NCI-H1105 (cell line): ENCODE measurements at places on chromosomes 6 and 20.
A peak's percentile ranks its signal among the peaks of the same experiment; 100 is the strongest.

- DNase-seq: no peak
These were observed 195.2 kb downstream of the LY86 start for GRCh38 chr6:6783721-6784120.

DNA sequence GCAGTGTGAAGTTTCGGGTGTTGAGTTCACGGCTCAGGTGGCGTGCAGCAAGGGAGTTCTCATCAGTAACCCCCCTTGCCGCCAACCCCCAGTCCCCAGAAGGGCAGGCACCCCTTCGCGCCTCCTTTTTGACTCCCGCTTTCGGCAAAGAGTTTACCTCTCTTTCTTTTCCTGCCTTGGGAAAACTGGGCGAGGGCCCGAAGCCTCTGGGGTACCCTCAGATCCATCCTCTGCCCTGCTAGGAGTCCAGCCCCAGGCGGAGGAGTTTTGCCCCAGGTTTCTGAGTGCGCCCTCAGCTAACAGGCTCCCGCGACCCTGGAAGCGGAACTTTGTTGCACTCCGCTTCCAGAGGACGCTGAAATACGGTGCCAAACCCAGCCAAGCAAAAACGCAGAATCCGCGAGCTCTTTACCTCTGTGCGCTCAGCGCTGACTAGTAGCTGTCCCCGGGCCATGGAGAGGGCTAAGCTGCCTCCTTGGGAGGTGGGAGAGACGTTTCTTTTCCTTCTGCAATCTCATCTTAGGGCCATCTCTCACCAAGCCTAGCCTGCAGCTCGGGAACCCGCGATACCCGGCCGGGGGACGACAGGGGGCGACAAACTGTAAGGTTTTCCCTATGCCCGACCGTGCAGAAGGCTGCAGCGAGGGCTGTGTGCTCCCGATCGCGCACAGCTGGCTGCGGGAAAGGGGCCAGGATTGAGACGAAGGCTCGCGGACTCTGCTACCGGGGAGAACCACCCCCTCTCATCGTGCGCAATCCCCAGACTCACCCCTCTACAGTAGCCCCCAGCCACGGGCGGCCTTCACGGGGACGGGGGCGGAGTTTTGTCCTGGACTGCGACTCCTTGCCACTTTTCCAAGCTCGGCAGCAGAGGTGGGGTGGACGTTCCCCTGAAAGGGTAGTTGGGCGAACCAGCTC is 2.7 kb upstream of the PAX1 start:
- peak; percentile 80 for DNase-seq

DNA sequence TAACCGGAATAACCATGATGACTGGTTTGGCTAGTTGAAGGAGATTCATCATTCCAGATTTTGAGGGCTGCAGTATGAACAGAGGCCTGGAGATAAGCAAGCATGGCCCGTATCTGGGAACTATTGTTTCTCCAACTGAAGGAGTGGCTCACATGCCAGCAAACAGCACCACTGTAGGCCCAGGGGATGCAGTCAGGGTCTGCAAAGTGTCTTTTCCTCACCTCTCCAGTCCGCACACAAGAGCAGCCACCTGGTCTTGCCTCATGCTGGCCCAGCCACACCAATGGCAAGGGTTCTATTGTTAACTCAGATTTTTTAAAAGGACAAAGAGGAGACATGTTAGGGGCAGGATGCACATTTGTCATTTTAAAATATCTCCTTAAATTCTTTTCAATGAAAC is 55.1 kb downstream of the KIZ start:
- DNase-seq: no peak

DNA sequence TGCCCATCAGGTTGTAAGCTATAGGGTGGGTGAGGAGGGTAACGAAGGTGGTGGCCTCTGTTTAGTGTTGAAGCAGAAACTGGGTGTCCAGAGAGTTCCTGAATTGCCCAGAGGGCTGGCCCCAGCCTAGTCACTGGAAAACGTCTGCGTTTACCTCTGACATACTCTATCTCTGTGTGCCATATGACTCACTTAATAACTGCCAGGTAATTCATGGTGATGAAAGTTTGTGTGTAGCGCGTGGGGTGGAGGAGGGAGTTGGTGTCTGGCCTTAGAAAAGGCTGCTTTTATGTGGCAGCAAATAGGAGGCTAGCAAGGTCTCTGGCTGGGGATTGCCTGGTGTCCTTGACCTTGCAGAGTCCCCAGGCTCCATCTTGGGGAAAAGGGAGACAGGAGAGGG is 47.3 kb downstream of the SLC35D3 start:
- no peak for DNase-seq

DNA sequence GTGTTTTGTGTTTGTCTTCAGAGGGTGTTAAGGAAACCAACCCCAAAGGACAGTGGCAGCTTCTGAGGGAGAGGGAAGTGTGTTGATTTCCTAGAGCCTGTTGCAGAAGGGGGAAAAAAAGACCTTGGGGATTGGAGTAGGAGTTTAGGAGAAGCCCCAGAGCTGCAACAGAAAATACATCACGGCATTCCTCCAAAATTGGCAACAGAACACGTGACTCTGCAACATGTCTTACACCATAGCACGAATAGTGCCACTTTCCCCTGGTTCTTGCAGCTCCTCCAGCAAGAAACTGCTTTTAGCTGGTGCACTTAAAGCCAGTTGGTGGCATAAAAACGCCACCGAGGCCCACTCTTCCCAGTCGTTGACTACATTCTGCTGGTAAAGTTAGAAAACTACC is 473.0 kb downstream of the CD83 start:
- no peak for DNase-seq

DNA sequence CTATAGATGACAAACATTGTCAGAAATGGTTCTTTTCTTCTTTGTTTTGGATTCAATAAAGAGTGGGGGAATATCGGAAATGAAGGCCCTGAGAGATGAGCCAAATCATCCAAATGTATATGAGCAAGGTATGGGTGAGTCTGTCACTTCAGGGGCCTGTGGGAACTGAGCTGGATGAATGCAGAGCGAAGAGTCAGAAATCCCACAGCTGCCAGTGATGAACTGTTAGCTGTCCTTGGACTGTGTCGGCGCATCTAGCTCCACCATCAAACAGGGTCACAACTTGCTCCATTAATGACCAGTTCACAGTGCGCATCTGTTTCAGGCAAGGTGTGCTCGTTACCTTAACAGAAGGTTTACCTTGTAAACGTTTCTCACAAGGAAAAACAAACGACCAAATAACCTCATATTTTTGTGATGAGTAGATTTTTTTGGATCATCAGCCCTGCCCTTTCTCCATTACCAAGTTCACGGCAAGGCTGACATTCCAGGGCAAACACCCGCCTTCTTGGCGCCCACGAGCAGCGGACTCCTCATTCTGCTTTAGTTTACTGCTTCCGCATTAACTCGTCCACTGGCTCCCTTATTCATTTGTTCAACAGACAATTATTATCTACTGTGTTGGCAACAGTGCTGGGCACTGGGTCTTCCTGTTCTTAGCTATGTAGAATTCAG is 15.0 kb upstream of the CCN6 start:
- no peak for DNase-seq

- peak; percentile 2 for DNase-seq
These were observed 95.4 kb upstream of the DEFB112 start for GRCh38 chr6:50145125-50145524.

DNA sequence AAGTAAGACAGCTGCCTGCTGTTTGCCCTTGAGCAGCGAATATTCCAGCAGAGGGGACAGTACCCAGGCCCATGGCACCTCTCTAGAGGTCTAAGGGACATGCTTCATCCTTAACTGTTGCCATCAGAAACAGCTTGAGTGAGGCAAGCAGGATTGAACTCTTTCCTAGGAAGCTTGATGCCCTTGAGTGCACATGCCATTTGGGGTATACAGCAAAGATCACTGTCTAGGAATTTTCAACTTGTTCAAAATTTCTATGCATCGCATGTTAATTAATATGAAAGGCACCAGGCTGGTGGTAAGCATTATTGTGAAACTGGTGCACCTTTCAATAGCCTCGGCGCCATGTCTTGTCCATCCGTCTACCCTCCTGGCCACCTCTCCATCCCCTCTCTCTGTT is 54.1 kb downstream of the EDN1 start:
- DNase-seq: no peak

DNA sequence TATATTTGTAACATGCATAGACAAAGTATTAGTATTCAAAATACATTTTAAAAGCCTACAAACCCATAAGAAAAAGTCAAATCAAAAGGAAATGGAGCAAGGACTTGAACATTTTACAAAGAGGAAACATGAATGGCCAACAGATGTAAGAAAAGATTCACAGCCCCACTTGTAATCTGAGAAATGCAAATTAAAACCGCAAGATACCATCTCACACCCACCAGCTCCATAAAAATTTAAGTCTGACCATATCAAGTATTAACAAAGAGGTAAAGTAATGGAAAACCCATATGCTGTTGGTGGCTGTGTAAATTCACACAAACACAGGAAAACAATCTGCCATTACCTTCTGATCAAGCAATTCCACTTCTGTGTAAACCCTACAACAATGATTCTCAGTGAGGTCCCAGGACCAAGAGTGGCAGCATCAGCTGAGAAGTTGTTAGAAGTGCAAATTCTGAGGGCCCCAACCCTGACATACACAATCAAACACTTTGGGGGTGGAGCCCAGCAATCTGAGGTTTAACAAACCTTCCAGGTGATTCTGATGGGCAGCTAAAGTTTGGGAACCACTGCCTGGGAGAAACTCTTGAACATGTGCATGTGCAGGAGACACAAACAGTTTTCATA is 30.9 kb downstream of the BCL2L1 start:
- no peak for DNase-seq

- DNase-seq: no peak
These were observed 110.3 kb upstream of the PRSS16 start for GRCh38 chr6:27136978-27137814.
